Right lobe of liver (tissue), 6 donors: ENCODE measurements at places on chromosomes 2 and 18.
A peak's percentile ranks its signal among the peaks of the same experiment; 100 is the strongest.

DNA sequence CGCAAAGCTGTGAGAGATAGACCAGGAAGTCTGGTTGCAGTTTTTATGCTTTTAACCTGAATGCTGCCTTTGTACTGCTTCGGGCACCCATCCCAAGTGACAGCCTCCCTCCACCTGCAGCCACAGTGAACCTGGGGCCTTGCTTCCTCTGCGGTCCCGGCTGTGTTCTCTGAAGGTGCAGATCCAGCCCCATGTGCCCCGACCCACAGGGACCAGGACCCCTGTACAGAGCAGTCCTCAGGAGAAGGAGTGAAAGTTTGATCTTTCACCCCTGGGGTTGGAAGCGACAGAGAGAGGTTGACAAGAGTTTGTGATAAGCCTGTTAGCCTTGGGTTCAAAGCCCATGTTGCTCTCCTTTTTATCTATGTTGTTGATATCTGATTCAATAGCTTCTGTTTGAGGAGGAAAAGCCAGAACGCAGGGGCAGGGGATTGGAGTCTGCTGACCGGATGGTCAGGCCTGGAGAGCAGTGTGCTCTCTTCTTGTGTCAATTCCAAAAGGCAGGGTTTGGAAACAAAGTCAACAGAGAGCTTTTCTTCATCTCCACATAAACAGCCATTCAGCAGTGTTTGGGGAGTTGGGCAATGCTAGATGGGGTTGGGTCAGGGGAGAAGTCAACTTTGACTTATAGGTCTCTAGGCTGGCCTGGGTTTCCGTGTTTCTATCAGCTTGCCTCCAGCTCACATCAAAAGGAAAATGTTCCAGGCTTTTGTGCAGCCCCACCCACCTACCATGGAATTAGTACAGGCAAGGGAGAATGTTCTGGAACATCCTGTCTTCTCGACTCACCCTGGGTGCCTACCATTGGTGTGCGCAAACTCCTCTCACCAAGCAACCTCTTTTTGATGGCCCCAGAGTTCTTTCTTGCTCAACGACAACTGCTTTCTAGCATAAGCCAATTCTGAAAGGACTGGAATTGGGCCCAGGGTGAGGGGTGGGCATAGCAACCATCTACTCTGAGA, 214.9 kb downstream of the ALPK2 start:
- DNase-seq = peak; percentile 86

DNA sequence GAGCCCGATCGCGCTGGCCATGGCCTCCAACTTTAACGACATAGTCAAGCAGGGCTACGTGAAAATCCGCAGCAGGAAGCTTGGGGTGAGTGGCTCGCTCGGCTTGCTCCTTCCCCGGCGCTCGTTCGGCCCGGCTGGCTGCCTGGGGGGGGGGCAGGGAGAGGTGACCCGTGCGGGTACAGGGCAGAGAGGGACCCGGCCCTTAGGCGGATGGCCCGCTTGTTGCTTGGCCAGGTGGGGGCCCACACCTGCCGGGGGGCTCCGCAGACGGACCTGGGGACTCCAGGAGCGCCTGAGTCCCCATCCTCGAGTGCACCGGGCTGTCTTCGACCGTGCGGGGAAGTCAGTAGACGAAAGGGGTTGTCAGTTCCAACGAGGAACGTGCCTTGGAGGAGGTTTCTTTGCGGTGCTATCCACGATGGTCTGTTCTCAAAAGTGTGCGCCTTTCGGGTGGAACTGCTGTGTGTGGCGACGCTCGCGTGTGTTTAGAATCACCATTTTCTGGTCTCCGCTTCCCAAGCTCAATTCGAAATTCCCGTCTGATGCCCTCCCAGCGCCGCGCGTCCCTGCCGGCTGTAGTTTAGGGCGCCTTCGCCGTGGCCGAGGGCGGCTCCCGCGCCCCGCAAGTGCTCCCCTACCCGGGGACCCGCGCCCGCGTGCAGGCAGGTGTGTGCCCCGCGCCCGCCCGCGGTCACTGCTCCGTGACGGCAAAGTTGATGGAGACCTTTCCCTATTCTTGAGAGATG, 711 bp downstream of the DOK6 start:
- DNase-seq = peak; percentile 47

DNA sequence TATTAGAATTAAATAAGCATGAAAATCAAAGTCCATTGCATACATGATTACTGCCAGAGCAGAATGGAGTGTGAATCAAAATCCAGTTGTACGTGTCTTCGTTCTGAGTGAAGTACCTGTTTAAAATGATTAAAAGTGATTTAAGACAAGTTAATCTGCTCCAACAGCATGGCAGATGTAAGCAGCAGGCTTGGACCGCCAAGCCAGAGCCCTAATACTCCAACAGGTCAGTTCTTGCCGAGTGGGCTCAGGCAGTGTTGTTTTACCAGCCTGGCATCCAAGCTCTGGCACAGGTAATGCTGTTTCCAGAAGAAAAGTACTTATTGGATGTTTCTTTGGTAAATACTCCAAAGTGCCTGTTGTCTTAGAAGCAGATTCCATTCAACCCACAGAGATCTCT, 171.4 kb upstream of the EPAS1 start:
- DNase-seq = no peak

GRCh38 chr2:188345831-188346458, 54.3 kb downstream of the GULP1 start:
- DNase-seq = no peak

GRCh38 chr2:158184001-158184400, 82.3 kb downstream of the UPP2 start:
- no peak for DNase-seq

DNA sequence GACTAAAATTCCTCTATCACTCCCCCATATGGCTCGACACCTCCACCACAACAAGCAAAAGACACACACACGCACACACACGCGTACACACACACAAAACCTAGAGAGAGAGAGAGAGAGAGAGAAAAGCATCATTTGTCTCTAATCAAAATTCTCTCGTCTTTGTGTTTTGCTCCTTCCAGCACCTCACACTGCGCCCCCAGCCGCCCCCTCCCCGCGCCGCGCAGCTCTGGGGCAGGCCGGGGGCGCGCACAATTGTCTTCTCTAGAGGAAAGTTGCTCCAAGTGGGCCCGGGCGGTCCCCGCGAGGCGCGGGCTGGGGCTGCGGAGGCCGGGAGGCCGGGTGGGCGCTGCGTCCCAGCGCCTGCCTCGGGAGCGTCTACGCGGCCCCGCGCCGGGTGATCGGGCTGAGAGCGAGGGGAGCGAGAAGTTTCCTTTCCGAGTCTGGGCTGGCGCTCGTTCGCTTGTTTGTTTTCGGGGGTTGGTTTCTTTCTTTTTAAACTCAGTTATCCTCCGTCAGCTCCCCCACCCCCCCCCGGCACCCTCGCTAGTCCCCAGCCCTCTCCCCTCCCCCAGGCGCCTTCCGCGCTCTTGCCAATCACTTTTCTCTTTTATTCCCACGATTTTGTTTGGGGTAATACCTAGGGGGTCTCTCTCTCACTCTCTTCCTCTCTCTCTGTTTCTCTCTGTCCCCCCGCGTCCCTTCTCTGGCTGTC, 4.1 kb downstream of the ZEB2 start:
- DNase-seq = no peak

DNA sequence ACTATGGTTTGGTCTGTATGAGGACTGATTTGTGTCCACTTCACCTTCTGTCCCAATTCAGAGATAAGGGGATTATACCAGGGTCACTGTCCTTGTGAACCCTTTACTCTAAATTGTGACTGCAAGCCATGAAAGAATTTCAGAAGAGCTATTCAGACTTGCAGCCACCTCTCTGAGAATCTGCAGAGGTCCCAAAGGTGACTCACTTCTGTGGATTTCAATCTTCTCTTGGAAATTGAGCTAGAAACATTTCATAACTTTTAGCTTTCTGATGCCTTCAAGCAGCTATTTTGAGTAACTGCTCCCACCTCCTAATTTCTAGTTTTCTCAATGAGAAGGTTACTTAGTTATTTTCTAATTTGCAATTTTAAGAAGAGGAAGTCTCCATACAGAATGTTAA, 1242.4 kb upstream of the ACVR2A start:
- no peak for DNase-seq

DNA sequence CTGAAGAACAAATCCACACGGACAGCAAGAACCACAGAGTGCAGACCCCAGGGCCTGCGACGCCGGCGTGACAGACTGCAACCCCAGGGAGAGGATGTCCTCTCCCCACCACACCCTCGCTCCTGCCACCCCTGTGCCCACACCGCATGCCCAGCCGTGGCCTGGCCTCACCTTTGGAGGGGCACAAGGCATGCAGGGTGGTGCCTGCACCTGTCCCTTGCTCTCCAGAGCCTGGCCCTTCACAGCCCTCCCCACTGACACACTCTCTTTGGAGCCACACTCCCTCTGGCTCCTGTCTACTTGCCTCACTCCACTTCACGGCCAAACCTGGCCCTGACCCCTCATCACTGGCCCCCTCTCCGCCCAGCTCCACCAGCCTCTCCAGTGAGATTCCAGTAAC, 9.3 kb downstream of the THAP4 start:
- DNase-seq = no peak

GRCh38 chr18:62516242-62516641, 6.6 kb upstream of the ZCCHC2 start:
- no peak for DNase-seq
